ENCODE measurements at places on chromosomes 11 and 22. TPM values are rescaled to one million over a fixed set of nuclear protein-coding genes. Genes with fewer than 3 reads are reported as not detected.

- DNase-seq: no peak
Observed at GRCh38 chr11:111976767-111977145, 39.6 kb downstream of the DIXDC1 start.

- no peak for DNase-seq
Observed at GRCh38 chr22:17486313-17486712, 77.0 kb upstream of the SLC25A18 start.

- peak; percentile 26 for DNase-seq
Observed at GRCh38 chr11:86938900-86939880, 16.0 kb downstream of the FZD4 start.

DNA sequence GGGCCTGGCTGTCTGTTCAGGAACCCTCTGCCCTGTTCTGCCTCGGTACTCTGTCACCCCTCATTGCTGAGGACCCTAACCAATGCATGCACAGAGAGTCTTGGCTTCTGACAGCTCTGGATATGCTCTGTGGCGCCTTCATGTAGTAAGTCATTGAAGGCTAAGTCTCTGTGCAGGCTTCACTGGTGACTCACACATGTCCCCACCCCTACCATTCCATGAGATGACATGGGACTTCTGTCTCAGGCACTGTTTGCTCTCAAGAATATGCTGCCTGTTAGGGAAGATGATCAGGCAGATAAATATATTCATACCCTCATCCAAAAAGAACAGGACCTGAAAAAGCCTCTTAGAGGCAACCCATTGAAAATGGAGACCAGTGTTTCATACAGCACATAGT lies 43.6 kb upstream of the HORMAD2 start:
- no peak for DNase-seq

LPXN gene
- 143 TPM for total RNA-seq

GRCh38 chr11:67437082-67437808 lies at the start of gene PTPRCAP:
TSS of gene PTPRCAP (minus strand) at chr11:67437682. CDS start at chr11:67437619, 63 bp downstream.
- peak; percentile 84 for DNase-seq

GRCh38 chr11:123073343-123074057 lies 11.6 kb upstream of the HSPA8 start:
- no peak for DNase-seq

GRCh38 chr11:110092515-110093406 lies at the start of gene ZC3H12C:
TSS of gene ZC3H12C (plus strand) at chr11:110093392. CDS start at chr11:110093412, 20 bp downstream.
- DNase-seq: no peak

- DNase-seq: no peak
Observed at GRCh38 chr11:35289821-35290220, 129.5 kb downstream of the SLC1A2 start.

MRGPRF gene
- total RNA-seq: not detected

HEPHL1 gene
- not detected for total RNA-seq

DNA sequence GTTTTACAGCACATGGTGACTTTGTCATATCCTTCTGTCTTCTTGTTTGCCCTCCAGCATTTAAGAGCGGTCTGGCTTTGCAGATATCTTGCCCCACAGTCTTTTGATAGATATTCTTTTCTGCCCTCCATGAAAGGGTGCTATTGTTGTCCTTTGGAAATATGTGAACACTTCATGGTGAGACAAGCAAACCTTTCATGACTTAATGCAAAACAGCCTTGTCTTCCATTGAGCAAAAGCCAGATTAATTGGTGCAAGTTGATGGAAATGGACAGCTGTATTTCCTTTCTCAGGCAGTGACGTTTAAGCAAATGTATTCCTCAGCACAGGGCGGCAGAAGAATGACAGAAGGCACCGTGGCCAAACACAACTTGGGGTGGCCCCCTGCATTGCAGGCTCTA lies 4.4 kb downstream of the DCPS start:
- no peak for DNase-seq

GRCh38 chr22:39306456-39307361 lies 12.7 kb downstream of the RPL3 start:
- DNase-seq: peak; percentile 31

APOBEC3G gene
- 21.0 TPM for total RNA-seq

DNA sequence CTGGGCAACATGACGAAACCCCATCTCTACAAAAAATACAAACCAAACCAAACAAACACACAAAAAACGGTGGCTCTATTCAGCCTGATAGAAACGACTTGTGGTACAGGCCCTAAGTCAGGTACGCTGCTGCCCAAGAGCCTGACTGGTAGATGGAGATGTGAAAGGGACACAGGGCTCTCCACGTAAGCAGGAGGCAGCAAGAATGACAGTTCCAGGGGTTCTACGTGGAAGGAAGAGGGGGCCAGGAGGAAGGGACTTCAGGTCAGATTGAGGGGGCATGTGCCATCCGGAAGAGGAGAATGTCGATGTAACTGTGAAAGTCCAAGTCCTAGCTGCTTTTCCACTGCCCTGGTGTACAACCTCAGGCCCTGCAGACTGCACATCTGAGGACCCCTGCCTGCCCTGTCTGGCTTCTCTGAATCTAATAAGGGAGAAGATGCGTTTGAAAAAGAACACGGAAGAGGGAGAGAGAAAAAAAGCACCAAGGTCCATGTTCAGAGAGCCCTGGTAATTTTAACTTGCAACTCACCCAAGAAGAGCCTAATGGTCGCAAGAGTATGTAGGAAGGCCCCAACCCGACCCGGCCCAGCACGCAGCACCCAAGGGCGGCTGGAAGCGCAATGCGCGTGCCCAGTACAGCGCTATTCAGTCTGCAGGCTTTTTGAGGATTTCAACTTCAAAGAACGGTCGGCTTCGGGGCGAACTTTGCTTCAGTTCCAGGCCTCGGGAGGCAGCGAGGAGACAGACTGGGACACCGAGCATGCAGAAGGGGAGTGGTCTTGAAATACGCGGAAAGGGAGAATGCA lies 909 bp upstream of the ZNRD2 start:
- DNase-seq: no peak

- no peak for DNase-seq
Observed at GRCh38 chr11:20113149-20113438, 47.2 kb downstream of the DBX1 start.

DNA sequence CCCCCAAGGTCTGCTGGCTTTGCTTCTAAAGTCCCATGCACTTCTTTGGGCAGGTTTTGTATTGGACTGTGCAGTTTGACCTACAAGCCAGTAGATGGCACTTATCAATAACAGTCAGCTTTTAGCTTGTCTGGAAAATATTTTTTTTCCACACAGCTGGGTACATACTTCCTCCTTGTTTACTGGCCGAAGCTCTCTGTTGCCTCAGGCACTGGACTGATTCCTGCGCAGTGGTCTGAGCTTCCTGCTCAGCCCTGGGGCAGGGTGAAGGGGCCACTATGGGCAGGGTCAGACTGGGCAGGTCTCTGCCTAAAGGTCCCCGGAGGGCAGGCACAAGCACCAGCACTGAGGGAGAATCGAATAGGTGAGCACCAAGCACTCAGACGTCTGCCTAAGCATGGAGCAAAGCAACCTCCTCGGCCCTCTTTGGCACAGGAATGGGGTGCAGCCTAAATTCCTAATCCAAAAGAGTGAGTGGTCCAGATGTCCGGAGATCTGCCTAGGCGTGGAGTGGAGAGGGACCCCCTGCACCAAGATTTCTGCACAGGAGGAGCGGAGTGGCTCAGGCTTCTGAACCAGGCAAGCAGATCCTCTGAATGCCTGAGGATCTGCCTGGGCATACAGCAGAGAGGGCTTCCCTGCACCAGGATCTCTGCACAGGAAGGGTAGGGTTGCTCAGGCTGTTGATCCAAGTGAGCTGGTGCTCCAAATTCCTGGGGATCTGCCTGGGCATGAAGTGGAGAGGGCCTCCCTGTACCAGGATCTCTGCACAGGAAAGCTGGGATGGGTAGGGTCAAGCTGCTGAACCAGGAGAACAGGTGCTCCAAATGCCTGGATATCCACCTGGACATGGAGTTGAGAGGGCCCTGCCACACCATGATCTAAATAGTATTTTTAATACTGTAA lies 105.9 kb upstream of the C11orf58 start:
- no peak for DNase-seq

- DNase-seq: no peak
Observed at GRCh38 chr22:20471126-20471833, 24.3 kb downstream of the KLHL22 start.

DNA sequence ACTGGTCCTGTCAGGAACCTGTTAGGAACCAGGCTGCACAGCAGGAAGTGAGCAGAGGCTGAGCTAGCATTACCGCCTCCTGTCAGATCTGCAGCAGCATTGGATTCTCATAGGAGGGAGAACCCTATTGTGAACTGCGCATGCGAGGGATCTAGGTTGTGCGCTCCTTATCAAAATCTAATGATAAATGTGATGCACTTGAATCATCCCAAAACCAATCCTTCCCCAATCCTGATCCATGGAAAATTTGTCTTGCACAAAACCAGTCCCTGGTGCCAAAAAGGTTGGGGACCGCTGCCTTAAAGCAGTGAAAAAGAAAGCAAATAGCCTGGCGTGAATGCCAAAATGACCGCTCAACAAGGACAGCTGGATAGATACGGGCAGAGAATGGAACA lies 1.9 kb upstream of the ARAP1 start:
- DNase-seq: no peak

GRAMD1B gene
- 14.0 TPM for total RNA-seq

DNA sequence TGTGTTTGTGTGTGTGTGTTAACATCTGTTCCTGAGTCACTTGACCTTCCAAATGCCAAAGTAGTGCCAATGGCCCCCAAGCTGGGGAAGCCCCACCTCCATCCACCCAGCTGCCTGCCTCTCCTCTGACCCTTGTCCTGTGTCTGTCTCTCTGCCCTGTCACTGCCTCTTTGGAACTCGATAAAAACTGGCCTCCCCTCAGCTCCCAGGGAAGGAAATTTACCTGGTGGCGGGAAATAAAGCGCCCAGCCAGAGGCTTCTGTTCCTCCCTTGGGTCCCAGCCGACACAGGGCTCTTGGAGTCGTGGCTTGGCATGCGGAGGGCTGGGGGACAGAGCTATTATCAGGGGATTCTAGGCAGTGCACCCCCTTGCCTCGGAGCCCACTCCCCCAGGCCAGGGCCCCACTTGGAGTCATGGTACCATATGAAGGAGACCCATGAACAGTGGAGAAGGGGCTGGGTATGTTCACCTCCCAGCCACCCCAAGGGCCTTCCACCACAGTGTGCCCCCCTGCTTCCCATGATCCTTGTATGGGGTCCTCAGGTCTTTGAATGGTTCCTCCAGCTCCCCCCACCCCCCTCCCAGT lies 6.2 kb downstream of the KCNC1 start:
- no peak for DNase-seq

RFPL2 gene
- 0.51 TPM for total RNA-seq

- DNase-seq: no peak
Observed at GRCh38 chr22:50238755-50239154, 6.1 kb downstream of the TUBGCP6 start.

GRCh38 chr11:60821827-60822599 lies 19.9 kb upstream of the CCDC86 start:
- no peak for DNase-seq

DNA sequence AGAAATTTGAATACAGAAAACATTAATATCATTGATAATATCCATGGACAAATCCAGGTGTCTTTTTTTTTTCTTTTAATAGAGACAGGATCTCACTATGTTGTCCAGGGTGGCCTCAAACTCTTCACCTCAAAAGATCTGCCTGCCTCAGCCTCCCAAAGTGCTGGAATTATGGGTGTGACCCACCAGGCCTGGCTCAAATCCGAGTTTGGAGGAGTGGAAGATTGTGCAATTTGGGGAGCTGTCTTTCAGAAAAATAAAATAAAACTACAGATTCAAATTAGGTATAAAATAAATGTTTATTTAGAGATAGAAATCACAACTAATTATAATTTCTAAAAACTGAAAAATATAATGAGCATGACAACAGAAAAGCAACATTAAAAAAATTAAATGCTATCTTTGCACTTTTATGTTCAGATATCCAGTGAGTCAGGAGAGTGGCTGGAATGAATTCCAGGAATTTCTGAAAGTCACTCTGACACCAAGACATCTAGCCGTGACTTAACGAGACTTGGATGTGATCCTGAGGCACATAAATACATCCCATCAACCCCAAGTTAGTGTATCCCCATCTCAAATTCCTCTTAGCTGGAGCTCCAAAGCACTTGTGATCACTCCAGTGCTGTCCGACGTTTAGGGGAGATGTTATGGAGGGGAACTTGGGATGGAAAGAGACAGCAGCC lies 128.6 kb upstream of the THY1 start:
- no peak for DNase-seq

GRCh38 chr11:65482306-65482850 lies 16.5 kb upstream of the MALAT1 start:
- DNase-seq: no peak

DNA sequence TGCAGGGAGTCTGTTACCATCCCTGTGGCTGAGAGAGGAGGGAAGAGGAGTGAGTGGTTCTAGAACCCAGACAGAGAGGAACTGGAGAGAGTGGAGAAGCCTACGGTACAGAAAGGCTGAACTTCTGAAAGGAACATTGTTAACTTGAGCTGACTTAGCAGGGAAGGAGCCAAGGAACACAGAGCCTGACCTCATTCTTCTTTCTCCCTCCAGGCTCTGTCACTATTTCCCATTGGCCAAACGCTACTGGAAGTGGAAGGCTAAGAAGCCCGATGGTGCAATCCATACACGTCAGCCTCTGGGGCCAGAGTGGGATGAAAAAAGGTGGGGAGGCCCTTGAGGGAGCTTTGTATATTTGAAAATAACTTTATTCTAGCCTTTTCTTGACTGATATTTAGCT lies 16.5 kb upstream of the WT1 start:
- no peak for DNase-seq

GRCh38 chr22:26589845-26590736 lies at the start of gene TPST2:
TSS of gene TPST2 (minus strand) at chr22:26590132. CDS start at chr22:26541630, 48,502 bp downstream.
- DNase-seq: peak; percentile 73

RCE1 gene
- 33.6 TPM for total RNA-seq

- DNase-seq: no peak
Observed at GRCh38 chr11:117629146-117629545, 167.9 kb downstream of the DSCAML1 start.

FLRT1 gene
- not detected for total RNA-seq

DNA sequence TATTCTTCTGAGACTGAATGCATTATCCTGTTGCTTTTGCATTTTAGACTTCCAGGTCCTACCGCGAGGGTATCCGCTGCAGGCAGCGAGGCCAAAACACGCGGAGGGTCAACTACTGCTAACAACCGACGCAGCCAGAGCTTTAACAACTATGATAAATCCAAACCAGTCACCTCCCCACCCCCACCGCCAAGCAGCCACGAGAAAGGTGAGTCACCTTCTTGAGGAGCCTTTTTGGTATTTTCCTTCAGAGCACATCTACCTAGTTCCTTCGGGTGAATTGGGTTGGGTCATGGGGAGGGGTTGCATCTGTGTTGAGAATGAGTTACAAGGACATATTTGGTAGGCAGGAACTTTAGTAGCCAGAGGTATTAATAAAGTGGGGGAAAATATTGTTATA lies 179.8 kb downstream of the NAV2 start:
- DNase-seq: no peak

OR10D3 gene
- not detected for total RNA-seq

SPI1 gene
- total RNA-seq: 5.4 TPM

- DNase-seq: no peak
Observed at GRCh38 chr22:49866134-49866533, 12.5 kb downstream of the ZBED4 start.
